KG1 (cell line): ENCODE measurements at places on chromosomes 13 and 19.

DNA sequence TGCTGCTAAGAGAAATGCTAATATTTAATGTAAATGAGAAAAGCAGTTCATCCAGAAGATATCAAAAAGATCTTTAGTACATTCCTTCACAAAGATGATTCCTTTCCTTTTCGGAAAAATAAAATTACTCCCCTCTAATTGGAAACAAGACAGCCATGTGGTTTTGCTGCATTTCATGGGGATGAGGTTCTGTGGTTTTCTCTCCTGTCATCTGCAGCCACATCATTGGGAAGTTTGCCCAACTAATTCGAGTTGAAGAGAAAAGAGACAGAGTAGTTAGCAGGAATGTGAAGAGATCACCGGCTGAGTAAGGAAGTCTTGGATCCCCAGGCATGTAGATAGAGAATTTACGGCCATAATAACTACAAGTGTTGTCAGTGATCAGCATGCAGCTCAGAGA is 122.1 kb downstream of the CYSLTR2 start:
- DNase-seq = no peak

- DNase-seq = no peak
Observed at GRCh38 chr13:112102243-112102642, 35.3 kb downstream of the SOX1 start.

DNA sequence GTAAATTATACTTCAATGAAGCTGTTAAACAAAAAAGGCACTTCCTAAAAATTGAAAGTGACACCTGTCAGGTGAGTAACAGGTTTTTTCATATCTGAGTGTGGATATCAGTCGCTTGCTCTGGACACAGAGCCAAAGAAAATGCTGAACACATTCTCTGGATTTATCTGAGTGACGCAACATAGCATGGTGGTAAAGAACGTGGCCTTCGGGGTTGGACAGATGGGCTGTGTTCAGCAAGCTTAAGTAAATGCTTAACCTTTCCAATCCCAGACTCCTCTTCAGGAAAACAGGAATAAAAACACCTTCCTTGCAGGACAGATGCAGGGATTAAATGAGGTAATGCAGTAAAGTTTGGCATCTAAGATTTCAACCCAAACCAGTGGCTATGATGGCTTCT is 132.0 kb downstream of the FOXO1 start:
- DNase-seq = no peak

GRCh38 chr13:58455094-58455493 is 823.5 kb downstream of the PCDH17 start:
- DNase-seq = no peak

- no peak for DNase-seq
Observed at GRCh38 chr19:40365613-40366401, 17.3 kb downstream of the PLD3 start.
